ENCODE measurements at places on chromosomes 1 and 21.

GRCh38 chr1:241167121-241167630 is 189.8 kb downstream of the RGS7 start:
- no peak for DNase-seq

GRCh38 chr1:1895060-1895418 is 4.2 kb upstream of the GNB1 start:
- DNase-seq: no peak

GRCh38 chr1:29990304-29990703 is 733.1 kb downstream of the MATN1 start:
- DNase-seq: no peak

DNA sequence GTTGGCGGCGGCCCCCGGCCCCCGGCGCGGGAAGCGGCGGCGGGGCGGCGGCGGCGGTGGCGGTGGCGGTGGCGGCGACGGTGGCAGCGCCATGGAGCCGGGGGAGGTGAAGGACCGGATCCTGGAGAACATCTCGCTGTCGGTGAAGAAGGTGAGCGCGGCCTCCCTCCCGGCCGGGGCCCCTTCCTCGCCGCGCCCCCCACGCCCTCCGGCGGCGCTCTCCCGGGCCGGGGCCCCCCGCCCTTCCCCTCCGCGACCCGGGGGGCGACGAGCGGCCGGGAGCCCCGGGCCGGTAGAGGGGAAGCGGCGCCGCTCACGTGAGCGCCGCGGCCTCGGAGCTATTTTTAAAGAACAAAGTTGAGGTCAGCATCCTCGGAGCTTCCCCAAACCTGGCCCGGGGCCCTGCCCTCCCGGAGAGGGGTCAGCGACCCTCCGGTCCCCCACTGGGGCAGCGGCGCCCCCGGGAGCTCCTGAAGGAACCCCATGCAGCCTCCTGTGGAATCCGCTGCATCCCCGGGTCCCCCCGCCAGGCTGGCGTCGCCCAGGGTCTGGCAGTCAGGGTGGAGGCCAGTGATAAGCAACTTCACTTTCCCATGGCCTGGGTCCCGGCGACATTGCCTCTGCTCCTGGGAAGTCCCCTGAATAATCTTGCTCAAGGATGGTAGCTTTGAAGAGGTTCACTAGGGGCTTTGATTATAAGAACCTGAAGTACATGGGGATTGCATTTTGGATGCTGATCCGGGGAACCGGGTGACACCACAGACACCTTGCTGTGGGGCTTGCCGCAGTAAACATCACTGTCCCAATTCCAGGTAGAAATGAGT is 560 bp downstream of the PLEKHM2 start:
- DNase-seq: no peak

All from occipital lobe (tissue), 3 donors.